ENCODE measurements at places on chromosomes 7 and 10. TPM values are rescaled to one million over a fixed set of nuclear protein-coding genes. Genes with fewer than 3 reads are reported as not detected.

Gene NUTM2A
- total RNA-seq: 0.51 TPM

Gene IDI2
- total RNA-seq: not detected

Gene CYP3A7
- total RNA-seq: 37.8 TPM

Gene SPDYE9
- not detected for total RNA-seq

Gene CDC14C
- total RNA-seq: 0.17 TPM

Gene CFTR
- total RNA-seq: under 0.01 TPM

Gene TAS2R4
- total RNA-seq: 1.5 TPM

Gene C7orf57
- total RNA-seq: not detected

Gene CALCR
- total RNA-seq: not detected

Gene RNF148
- total RNA-seq: 0.83 TPM

Gene TMEM176B
- 95.3 TPM for total RNA-seq

Gene TWIST1
- total RNA-seq: 31.2 TPM

Gene LRRD1
- 0.17 TPM for total RNA-seq

Gene CNTNAP2
- not detected for total RNA-seq

Gene GIMAP8
- total RNA-seq: under 0.01 TPM

Gene CYTH3
- 24.4 TPM for total RNA-seq

Gene MACROH2A2
- total RNA-seq: 12.1 TPM

Gene LIPK
- not detected for total RNA-seq

Gene RBP3
- total RNA-seq: not detected
